Neural crest cell (in vitro differentiated cells): ENCODE measurements at places on chromosomes 13 and 19. TPM values are rescaled to one million over a fixed set of nuclear protein-coding genes. Genes with fewer than 3 reads are reported as not detected.

DNA sequence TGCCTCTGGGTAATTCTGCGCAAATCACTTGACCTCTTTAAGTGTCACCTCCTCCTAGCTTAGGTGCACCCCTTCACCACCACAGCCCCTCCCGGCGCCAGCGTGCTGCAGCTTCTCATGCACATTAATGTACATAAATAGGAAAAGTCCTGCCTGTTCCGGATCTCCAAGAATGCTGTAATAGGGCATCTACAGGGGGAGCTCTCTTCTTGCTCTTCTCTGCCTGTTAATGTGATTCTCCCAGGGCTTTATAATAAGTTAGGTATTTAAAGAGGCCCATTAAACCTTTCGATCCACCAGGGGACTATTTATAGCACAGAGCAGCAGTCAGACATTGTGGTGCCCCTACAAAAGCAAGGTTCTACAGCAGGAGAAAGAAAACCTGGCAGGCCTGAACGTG lies 35.3 kb downstream of the SOX1 start:
- no peak for DNase-seq

DNA sequence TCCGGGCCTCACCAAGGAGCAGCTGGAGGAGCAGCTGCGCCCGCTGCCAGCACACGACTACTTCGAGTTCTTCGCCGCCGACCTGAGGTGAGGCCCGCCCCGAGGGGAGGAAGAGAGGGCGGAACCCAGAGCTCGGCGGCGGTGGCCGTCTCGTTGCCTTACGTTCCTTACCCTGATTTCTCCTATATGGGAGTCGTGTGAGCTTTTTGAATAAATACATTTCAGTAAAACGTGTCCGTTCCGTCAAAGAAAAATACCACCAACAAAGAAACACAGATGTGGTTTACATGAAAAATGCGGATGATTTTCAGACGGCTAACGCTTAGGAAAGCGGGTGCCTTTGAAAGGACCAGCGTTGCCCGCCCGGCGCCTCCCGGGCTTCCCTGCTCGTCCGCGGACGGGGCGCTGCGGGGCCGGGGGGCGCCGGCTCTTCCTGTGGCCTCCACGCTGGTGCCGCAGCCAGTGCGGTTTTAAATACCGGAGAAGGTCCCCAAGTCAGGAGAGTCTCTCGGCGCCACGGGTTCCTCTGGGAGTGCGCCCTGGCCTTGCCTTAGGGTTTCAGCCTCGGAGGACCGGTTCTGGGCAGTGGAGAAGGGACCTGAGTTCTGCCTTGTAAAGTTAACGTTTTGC lies 755 bp downstream of the UPF3A start:
- peak; percentile 70 for DNase-seq

DNA sequence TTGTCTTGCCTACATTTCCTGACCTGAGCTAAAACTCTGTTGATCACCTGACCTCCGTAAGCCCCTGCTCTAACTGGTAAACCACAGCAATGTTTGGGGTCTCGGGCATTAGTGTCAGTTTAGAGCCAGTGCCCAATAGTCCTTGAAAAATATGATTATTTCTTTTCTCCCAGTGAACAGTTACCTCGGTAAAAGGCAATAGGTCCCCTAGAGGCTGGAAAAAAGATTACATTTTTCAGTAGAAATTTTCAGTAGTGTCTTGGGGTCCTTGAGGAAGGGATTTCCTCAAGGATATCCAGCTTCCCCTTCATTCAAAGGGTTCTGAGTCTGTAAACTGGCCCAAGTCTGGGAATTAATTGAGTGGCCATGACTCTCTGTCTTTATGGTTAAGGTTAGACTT lies 177.5 kb downstream of the SLC7A1 start:
- DNase-seq = no peak

DNA sequence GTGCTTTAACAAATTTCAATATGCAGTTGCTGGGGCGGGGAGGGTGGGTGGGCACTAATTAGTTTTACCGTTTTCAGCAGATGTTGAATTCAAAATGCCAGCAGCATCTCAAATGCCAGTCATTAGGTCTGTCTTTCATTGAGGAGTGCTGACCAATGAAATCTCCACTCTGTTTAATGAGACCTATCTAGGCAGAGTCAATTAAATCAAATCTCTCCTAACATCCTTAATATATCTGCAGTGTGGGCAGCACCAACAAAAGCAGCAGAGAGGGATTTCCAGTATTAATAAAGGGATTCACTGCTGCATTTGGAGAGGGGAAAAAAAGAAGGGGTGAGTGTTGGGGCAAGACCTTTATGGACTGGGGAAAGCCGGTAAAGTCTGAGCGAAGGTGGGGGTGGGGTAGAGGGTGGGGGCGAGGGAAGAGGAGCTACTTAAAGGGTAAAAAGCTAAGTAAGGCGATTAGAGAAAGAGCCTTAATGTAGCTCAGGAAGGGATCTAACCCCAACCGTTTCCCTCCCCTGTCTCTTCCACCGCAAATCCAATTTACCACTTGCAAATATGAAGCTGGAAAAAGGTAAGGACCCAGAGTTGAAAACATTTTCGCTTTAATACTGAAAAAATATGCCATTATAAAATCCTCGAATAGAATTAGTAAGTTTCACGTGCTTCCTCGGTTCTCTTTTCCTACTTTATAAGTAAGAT lies 4.5 kb downstream of the SLITRK1 start:
- no peak for DNase-seq

DNA sequence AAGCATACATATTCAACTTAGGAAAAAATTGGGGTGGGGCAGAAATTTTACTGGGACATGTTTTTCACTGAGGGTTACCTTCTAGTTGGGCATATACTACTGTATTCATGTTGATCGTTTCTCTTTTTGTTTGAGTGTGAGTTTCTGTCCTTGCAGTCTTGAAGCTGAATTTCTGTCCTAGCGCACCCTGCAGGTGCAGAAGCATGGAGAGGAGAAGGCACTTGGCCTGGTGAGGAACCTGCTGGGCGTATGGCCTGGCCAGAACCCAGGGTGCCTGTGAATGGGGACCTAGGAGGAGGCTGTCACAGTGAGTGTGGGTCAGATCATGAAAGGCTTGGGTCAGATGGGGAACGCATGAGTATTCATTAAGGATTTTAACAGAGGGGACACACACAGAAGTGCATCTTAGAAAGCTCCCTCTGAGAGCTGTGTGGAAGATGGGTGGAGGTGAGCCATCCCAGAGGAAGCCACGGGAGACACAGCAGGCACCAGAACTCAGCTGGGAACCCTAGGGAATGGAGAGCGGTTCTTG lies 36.8 kb downstream of the SERP2 start:
- no peak for DNase-seq

- DNase-seq = no peak
Measured at GRCh38 chr19:5645409-5645808, 22.5 kb downstream of the SAFB start.

GRCh38 chr13:41018602-41018948 lies 541 bp downstream of the ELF1 start:
- DNase-seq = no peak

- no peak for DNase-seq
Measured at GRCh38 chr19:43656436-43656835, 13.5 kb downstream of the PLAUR start.

DNA sequence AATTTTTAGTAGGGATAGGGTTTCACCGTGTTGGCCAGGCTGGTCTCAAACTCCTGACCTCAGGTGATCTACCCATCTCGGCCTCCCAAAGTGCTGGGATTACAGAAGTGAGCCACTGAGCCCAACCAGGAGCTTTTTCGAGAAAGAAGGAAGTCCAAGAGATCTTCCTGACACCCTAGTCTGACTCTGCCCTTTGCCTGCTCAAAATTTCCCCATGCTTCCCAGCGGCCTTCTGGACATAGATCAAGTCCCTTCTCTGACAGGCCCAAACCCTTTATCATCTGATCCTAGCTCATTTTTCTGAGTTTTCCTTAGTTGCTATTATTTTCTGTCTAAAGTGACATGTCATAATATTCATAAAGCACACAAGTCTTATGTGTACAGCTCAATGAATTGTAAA lies 1.5 kb upstream of the BAX start:
- no peak for DNase-seq

GRCh38 chr19:18503971-18504885 lies 17.6 kb downstream of the ELL start:
- no peak for DNase-seq

Gene SWSAP1
- total RNA-seq = 2.9 and 3.5 TPM in 2 replicates

DNA sequence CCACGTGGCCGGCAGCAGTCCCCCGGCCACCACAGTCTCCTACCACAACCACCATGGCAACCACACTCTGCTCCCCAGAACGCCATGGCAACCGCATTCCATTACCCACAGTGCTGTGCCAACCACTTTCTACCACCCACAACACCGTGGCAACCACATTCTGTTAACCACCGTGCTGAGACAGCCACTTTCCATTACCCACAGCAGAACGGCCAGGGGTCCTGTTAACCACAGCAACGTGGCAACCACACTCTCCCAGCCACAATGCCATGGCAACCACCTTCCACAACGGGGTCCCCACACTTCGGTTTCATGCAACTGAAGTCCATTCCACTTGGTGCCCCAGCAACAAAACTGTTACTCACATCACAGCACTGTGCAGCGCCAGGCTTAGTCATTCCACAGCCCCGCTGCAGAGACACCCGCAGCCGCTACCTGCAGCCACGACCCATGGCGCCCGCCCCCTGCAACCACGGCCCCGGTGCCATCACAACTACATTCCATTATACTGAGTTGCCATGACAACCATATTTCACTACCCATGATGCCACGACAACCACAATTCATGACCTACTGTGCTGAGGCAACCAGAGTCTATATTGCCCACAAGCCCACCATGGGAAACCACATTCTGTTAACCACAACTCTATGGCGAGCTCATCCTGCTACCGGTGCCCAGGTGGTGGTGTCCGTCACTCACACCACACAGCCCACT lies 10.0 kb downstream of the DPF1 start:
- DNase-seq = no peak

Gene ZNF177
- total RNA-seq = 8.0 and 9.6 TPM in 2 replicates

Gene ITPKC
- 12.8 and 13.9 TPM in 2 replicates for total RNA-seq

DNA sequence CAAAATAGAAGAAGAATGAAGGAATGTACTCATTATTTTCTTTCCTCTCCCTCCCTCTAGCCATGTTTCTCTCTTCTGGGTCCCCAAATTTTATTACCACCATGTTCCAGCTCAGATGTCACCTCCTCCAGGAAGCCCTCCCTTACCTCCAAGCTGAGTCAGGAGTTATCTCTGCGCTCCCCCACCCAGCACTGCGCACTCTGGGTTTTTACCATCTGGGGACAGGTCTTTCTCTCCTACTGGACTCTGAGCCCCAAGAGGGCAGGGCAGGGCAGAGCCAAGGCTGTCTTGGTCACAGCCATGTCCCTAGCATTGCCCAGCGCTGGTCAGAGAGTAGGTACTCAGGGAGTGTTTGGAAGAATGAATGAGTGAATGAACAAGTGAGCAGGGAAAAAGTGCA lies 2.9 kb downstream of the GNG8 start:
- no peak for DNase-seq

Gene ARRDC5
- not detected in 2 replicates for total RNA-seq

GRCh38 chr13:52165411-52165810 lies 6.0 kb upstream of the NEK3 start:
- no peak for DNase-seq

Gene IFNL1
- total RNA-seq = not detected in 2 replicates

DNA sequence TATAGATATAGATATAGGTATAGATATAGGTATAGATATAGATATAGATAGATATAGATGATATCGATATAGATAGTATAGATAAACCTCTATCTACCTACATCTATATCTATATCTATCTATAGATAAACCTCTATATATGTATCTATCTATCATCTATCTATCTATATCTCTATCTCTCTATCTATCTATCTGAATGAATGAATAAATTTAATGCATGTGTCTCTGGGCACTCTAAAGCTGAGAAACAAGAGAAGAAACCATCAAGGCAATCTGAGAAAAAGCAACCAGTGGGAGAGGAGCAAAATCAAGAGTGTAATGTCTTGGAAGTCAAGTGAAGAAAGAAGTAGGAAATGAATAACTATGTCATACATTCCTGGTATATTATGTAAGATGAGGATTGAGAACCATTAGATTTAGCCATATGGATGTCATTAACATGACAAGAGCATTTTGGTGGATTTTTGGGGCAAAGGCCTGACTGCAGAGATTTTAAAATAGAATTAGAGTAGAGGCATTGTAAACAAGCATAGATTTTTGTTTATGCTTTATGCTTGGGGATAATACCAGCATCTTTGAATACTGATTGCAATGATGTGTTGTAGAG lies 1262.7 kb upstream of the MIR17HG start:
- DNase-seq = no peak

Gene BST2
- total RNA-seq = not detected in 2 replicates

GRCh38 chr13:50358231-50359040 lies 343.2 kb downstream of the KCNRG start:
- DNase-seq = no peak

GRCh38 chr13:49225223-49226042 lies 5.3 kb downstream of the MLNR start:
- DNase-seq = no peak

- DNase-seq = no peak
Measured at GRCh38 chr13:76523740-76524340, 362.4 kb downstream of the KCTD12 start.

GRCh38 chr19:38004521-38005223 lies 97.7 kb downstream of the SIPA1L3 start:
- peak; percentile 56 for DNase-seq

- DNase-seq = no peak
Measured at GRCh38 chr19:58569943-58570670, 3.0 kb downstream of the MZF1 start.

Gene SLC7A9
- total RNA-seq = 0.49 and 0.50 TPM in 2 replicates

DNA sequence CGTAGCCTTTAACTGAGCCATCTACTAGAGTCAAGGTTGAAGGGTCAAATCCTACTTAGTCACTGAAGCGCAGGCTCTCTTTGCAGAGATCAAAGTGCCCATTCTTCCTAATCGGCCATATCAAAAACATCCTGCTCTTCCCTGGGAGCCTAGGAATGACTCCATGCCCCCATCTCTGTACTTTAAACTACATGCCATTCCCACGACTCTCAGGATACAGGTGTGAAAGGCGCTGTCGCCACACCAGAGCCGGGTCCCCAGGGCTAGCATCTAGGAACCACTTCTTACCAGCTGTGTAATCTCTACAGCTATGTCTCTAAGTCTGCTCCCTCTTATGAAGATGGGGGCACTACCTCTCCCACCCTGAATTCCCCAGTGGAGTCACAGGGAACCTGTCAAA lies 22.3 kb downstream of the IRS2 start:
- no peak for DNase-seq

- DNase-seq = no peak
Measured at GRCh38 chr13:45582408-45583076, 33.0 kb downstream of the ERICH6B start.

DNA sequence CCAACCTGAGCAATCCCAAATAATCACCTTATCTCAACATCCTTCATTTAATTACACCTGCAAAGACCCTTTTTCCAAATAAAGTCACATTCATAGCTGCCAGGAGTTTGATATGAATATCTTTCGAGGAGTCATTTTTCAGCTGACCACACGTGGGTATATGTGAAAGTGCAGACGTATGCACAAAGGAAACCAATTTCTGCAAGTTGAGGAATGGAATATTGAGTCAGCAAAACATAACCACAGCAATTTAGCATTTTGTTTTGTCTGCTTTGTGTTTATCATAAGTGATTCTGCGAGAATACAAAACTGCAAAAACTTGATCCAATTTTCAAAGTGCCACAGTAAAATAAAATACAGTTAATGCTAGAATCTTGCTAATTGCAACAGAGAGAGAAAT lies 295.9 kb downstream of the SUCLA2 start:
- DNase-seq = no peak

- no peak for DNase-seq
Measured at GRCh38 chr19:17415121-17415520, 4.7 kb upstream of the MVB12A start.
